ENCODE measurements at places on chromosomes 13 and 19.

- no peak for DNase-seq
Measured at GRCh38 chr19:30566681-30567420, 194.7 kb downstream of the ZNF536 start.

GRCh38 chr13:113639616-113640262 is 18.3 kb downstream of the ATP4B start:
- DNase-seq, result no peak

DNA sequence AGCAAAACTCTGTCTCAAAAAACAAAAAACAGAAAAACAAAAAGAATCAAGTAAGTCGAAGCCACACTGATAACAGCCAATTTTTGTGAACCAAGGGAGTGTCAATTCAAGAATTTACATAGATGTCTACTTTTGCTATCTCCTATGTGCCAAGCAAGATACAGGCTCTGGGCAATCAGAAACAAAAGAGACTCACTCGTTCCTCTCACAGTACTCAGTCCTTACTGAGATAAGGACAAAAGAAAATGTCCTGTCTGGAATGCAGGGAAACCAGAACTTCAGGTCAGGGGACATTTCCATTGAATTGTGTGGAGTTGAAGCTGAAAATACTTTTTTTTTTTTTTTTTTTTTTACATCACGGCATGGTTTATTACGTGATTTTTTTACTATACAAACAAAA is 53.0 kb downstream of the NLRP12 start:
- no peak for DNase-seq

- DNase-seq, result peak; percentile 53
Measured at GRCh38 chr19:49809160-49809940, 3.7 kb downstream of the FUZ start.

DNA sequence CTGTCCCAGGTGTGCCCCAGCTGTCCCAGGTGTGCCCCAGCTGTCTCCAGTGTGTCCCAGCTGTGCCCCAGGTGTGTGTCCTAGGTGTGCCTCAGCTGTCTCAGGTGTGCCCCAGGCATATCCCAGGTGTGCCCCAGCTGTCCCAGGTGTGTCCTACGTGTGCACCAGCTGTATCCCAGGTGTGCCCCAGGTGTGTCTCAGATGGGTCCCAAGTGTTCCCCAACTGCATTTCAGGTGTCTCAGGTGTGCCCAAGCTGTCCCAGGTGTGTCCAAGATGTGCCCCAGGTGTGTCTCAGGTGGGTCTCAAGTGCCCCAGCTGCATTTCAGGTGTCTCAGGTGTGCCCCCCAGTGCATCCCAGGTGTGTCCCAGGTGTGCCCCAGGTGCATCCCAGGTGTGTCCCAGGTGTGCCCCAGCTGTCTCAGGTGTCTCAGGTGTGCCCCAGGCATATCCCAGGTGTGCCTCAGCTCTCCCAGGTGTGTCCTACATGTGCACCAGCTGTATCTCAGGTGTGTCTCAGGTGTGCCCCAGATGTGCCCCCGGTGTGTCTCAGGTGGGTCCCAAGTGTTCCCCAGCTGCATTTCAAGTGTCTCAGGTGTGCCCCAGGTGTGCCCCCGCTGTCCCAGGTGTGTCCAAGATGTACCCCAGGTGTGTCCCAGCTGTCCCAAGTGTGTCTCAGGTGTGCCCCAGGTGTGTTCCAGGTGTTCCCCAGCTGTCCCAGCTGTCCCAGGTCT is 1.3 kb upstream of the GRK1 start:
- no peak for DNase-seq

GRCh38 chr13:79155883-79156282 is 250.2 kb downstream of the RBM26 start:
- DNase-seq, result no peak

DNA sequence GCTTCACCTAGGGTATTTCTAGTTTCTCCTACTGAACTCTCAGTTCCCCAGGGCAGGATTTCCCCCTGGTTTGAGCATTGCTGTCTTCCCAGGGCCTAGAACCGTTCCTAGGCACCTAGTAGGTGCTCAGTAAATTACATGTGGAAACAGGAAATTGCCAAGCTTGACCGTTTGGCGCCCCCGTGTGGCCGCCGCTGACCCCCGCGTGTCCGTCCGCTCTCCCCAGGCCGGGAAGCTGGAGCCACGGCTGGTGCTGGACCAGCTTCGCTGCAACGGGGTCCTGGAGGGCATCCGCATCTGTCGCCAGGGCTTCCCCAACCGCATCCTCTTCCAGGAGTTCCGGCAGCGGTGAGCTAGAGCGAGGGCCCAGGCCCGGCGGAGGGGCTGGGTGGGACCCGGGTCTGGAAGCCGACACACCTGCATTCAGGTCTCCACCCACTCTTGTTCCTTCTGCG is 55.5 kb downstream of the MYH14 start:
- DNase-seq, result no peak

- DNase-seq, result no peak
Measured at GRCh38 chr19:11982526-11982925, 17.7 kb downstream of the ZNF763 start.

DNA sequence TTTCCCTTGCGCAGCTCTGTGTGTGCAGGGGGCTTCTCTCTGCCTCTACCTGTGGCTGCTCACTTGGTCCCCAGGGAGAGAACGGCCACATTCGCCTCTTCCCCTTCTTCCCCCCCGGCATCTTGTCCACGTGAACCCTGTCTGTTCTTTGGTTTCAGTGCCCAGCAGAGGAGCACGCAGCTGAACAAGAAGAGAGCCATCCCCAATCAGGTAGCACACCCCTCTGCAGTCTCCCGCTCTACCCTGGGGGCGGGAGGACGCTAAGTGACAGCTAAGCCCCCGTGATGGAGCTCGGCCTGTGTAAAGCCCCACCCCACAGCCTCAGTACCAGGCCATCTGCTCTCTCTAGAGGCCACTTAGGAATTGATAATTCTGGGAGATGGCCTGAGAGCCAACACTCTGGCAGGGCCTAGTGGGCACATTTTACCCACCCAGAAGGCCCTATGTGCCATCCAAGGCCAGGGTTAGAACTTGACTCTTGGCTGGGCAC is 30.2 kb downstream of the TMED1 start:
- no peak for DNase-seq

DNA sequence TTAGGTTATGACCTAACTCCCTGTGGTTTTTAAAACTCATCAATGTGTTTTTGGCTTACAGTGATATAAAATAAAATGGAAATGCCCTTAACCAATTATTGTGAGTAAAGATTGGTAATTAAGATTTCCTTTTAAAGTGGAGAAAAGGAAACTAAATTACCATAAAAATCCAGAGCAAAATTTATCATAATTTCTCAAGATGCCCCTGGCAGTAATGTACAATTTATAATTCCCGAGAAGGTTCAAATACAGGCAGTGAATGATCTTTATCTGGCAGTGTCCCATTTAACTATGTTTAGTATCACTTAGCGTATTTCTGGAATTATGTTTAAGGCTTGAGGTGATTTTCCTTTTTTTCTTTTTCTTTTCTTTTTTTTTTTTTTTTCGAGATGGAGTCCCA is 61.5 kb downstream of the ESD start:
- no peak for DNase-seq

DNA sequence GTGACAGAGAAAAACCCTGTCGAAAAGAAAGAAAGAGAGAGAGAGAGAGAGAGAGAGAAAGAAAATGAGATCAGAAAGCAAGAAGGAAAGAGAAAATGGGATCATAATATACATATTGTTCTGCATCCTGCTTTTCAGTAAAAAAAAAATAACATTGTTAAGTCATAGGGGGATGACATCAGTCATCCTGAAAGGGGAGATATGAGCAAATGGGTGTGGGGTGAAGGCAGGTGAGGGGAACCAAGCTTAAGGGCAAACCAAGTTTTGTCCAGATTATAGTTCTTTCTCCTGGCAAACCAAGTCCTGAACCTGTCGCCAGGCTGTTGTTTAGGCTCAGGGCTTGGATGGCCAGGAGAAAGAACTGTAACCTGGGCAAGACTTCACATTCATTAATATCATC is 92.6 kb upstream of the TMTC4 start:
- no peak for DNase-seq

DNA sequence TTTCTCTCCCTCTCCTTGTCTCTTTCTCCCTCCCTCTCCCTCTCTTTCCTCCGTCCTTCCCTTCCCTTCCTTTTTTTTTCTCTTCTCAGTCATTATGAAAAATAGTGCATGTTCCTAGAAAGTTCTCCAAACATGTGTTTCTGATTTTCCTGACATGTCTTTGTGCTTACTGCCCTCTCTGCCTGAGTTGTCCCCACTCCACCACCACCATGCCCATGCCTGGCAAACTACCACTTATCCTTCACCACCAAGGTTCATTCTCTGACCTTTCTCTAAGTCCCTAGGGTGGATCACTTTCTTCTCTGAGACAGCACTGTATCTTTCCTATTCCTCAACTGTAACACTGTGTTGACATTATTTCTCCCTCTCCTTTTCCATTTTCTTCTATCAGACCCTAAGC is 98.2 kb downstream of the LACC1 start:
- DNase-seq, result no peak

- DNase-seq, result no peak
Measured at GRCh38 chr19:2302319-2303210, 5.4 kb downstream of the LINGO3 start.

GRCh38 chr13:75175575-75175974 is 306.4 kb downstream of the TBC1D4 start:
- no peak for DNase-seq

DNA sequence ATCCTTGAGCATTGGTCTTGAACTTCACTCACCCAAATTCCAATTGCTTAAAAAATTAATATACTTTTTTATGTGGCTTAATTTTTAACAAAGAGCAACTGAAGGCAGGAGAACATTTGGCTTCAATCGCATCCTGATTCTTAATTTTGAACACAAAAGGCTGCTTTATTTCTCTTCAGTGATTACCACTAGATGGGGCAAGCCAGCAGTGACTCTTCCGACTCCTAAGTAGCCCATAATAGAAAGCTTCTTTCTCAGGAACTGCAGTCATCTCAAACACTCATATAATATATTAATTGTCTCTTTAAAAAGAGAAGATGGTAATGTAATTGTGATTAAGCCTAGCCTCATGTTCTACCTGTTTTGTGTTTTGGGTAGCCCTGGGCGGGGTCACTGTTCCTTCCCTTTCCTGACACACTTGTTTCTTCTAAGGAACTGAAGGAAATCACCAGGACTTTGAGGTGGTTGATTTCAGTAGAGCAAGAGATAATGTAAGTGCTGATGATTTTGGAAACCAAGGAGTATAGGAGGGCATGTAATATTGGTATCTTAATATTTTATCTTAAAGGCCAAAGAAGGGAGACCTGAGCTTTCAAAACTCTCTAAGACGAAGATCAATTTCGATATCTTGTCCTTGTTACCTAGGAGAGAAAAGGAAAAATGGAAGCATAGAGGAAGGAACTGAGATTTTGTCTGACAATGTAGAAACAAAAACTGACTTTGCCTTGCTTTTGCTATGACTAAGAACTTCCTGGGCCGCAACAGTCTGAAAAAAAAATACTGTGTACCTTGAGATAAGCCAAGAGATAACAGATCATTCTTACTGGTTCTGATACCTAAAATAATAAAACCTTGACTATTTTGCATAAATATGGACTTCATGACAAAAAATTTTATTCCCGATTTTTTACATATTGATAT is 73.1 kb downstream of the TNFSF13B start:
- DNase-seq, result peak; percentile 54

DNA sequence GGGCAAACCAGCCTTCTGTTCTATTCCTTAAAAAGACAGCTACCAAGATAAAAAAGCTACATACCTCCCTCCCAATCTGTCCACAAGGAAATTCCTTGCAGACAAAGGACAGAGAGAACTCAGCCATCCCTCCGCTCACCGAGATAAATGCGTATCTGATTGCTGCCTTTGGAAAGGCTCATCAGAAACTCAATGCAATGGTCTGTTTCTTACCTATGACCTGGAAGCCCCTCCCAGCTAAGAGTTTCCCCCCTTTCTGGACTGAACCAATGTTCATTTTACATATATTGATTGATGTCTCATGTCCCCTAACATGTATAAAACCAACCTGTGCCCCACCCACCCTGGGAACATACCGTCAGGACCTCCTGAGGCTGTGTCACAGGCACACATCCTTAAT is 11.6 kb downstream of the BTBD2 start:
- no peak for DNase-seq

DNA sequence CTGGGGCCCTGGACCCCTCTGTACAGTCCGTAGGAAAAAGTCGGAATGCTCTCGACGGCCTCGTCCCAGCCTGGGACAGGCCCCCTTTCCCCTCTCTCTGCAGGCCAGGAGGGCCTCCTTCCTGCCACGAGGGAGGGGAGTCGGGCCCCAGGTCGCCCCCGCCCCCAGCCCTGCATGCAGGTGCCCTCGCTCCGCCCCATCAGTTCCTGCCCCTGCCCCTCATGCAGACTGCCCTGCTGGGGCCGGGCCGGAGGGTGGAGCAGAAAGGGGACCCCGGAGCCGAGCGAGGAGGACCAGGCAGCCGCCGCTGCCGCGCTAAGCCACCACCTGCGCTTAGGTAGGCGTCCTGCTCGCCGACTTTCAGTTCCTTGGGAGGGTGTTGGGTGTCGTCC is 7.3 kb downstream of the LYL1 start:
- DNase-seq, result peak; percentile 59

DNA sequence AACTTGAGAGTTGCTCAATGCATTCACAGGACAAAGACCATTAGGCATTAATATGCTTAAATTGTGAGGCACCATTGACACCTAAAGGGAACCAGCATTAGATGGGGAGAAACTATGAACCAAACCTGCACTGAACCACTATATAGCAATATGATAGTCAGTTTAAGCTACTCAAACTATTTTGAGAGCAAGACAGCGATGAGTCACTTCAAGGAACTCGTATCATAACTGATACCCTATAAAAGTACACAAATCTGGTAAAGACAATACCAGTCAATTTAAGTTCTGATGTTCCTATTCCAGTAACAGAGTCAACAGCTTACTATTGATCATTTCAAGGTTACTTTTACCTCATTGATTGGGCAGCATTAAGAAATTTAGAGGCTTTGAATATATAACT is 151.3 kb upstream of the ATXN8OS start:
- DNase-seq, result no peak

- DNase-seq, result peak; percentile 58
Measured at GRCh38 chr13:40974460-40975407, 44.4 kb downstream of the ELF1 start.

DNA sequence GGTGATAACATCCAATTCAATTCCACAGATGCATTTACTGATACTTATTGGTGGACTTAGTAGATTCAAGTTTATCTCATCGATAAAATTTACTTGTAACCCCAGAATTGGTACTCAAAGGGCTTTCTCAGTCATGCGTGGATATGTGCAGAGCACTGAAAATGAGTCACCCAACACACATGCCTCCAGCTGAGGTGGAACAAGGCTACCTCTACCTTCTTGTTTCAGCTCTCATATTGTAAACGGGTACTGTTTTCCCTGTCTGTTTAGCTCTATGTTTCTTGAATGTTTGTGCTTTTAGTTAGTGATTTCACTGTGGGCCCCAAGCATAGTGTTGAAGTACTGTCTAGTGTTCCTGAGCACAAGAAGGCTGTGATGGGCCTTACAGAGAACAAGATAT is 1.5 kb downstream of the LRRC63 start:
- DNase-seq, result no peak

DNA sequence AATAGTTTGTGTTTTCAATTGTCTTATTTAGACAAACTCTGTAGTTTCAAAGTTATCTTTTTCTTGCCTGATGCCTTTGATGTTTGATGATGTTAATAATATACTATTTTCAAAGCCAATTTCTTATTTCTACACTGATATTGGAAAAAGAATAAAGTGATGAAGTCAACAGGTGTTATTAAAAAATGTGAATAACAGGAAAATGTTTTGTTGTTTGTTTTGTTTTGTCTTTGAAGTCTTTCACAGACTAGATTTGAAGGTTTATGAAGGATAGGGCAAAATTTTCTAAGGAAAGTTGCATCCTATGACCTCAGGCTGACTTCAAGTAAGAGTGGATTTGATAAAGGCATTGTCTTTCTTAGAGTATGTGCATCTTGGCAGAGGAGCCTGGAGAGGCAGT is 31.2 kb downstream of the ZNF790 start:
- no peak for DNase-seq
